ENCODE measurements at places on chromosomes 4 and X.
A peak's percentile ranks its signal among the peaks of the same experiment; 100 is the strongest.

GRCh38 chr4:156036496-156036895 lies 82.8 kb upstream of the CTSO start:
- DNase-seq = no peak

- no peak for DNase-seq
Measured at GRCh38 chr4:168891688-168892087, 118.4 kb downstream of the CBR4 start.

DNA sequence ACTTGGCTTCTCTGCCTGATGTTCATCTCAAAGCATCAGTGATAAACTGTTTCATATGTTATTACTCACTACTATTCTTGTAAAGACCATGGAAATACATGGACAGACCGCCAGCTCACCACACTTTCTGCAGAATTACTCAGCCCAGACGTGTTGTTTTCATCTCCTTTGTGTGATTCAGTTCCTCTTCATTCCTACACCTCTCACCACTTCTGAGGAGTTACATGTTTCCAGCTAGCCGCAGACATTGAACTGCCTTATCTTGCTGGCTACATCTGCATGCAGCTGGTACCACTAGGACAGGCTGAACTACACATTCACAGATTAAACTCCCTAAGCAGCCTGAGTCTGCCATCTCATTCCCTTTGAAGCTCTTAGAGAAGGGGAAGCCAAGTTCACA lies 443.2 kb upstream of the FGF16 start:
- peak; percentile 21 for DNase-seq

DNA sequence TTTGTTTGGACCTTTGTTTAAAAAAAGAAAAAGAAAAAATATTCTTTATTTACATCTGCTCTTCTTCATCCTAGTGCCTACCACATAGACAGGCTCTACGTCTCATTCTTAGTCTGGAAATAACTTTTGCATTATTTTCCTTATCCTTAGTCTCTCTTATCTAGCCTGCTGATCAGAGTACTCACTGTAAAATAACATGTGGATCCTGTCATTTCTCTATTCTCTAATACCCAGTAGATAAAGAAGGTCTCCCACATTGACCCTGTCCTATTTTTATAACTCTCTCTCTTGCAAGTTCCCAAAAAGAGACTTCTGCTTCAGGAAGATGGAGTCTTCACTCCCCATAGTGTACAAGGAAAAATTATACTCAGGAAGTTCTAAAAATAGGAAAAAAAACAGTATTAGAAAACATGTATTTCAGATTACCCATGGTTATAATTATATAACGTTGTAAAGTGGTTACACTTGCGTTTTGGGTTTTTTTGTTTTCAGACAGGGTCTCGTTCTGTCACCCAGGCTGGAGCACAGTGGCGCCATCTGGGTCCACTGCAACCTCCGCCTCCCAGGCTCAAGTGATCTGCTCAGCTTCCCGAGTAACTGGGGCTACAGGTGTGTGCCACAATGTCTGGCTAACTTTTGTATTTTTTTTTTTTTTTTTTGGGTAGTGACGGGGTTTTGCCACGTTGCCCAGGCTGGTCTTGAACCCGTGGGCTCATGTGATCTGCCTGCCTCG lies 23.8 kb downstream of the ZFX start:
- no peak for DNase-seq

GRCh38 chr4:125115476-125115875 lies 199.3 kb upstream of the FAT4 start:
- DNase-seq = no peak

DNA sequence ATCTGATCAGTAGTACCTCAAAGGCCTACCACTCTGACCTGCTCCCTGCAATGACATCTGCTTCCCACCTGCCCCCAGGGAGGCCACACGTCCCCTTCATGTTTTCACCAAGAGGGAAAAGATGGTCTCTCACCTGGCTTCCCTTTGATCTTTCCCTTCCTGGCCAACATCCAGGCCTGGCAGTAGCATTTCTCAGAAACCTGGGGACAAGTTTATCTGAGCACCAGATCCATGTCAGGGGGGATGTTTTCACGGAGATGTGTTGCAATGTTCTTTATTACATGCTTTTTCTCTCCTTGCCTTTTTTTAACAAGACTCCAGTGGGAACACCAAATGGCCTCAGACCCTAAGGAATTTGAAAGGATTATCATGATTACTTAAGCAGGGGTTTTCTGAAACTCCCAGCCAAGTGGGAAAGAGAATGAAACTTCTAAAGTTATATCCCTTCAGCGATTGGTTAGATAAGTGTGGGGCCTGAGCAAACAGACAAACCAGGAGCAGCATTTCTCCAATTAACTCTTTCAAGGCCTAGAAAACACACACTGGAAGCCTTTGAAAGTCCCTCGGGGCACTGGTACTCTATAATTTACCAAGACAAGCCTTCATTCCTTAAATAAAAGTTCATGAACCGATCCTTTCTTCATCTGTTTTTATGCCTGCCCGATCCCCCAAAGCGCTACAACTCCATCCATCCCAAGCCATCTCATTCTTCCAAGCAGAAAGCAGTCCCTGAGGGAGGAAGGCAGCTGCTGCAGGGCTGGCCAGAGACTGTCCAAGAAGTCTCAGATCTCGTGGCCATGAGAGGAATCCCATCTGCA lies 94.1 kb downstream of the BCOR start:
- DNase-seq = no peak

GRCh38 chr4:14315129-14315528 lies 687.2 kb upstream of the CPEB2 start:
- DNase-seq = no peak

- DNase-seq = peak; percentile 94
Measured at GRCh38 chr4:1579901-1580691, 104.0 kb downstream of the FAM53A start.

All from stimulated activated CD4-positive, alpha-beta T cell treated with anti-CD3 and anti-CD28 coated beads, Interleukin-15, amount 100 ng/mL, for 48 hours (primary cell).